ENCODE measurements at places on chromosomes 7 and 10.

GRCh38 chr7:152347888-152348287 is 87.9 kb downstream of the KMT2C start:
- DNase-seq, result no peak

- peak; percentile 91 for DNase-seq
These were observed 10.5 kb downstream of the PLXDC2 start for GRCh38 chr10:19826712-19827111.

DNA sequence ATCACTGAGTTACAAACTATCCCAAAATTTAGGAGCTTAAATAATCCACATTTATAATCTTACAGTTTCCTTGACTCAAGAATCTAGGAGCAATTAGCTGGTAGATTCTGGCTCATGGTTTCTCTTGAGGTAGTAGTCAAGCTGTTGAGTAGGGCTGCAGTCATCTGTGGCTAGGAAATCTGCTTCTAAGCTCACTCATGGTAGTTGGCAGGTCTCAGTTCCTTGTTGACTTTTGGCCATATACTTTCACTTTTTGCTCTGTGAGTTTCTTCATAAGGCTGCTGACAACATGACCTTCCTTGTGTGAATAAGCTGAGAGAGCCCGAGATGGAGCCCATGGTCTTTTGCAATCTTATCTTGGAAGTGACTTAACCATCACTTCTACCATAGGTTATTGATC is 10.8 kb upstream of the ETV1 start:
- peak; percentile 22 for DNase-seq

DNA sequence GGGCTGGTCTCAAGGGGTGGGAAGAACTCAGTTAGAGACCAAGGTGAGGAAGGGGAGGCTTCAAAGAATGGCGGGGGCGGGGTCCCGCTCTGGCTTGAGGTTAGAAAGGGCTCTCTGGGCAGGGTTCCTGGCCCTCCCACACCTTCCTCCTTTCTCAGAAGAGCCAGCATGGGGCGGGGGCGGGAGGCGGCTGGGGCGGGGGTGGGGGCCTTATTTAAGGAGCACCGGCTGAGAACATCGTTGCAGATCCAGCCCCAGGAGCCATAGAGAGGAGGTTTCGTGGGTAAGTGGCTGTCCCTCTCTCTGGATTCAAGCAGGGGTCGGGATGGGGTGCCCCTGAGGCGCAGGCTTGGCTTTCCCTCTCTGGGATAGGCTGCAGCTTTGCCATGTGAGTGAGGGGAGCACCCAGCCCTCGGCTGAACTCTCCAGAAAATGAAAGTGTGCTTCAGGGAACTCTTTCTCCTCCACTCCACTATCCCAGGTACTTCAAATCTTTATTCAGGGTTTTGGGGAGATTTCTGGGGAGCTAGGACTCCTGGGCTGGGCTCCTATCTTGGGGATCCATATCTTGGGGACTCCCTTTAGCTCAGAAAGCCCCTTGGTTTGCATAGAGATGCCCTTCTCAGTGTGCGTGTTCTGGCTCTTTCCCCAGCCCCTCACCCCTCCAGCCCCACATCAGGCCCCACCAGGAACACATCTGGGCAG is 3.3 kb upstream of the CUEDC2 start:
- DNase-seq, result peak; percentile 43

- no peak for DNase-seq
These were observed 522.0 kb upstream of the LRRN3 start for GRCh38 chr7:110568932-110569331.

Measured in inflammatory macrophage treated with lipopolysaccharide for 4 hours (primary cell).